ENCODE measurements at places on chromosomes 12 and 14.

- no peak overlapping the region for H3K4me3 ChIP-seq
- no peaks in the 10 kb centered on the region for H3K27me3 ChIP-seq
- no peaks in the 10 kb centered on the region for H3K4me1 ChIP-seq
- H3K36me3 ChIP-seq: no peaks in the 10 kb centered on the region
- no peak overlapping the region for H3K27ac ChIP-seq
- DNase-seq: no peak
Observed at GRCh38 chr12:99200711-99201384, 446.7 kb upstream of the GARIN6 start.

- no peak overlapping the region for H3K27ac ChIP-seq
- no peaks in the 10 kb centered on the region for H3K27me3 ChIP-seq
- peak; percentile 58 for DNase-seq
- H3K4me3 ChIP-seq: no peak overlapping the region
- H3K36me3 ChIP-seq: no peaks in the 10 kb centered on the region
Observed at GRCh38 chr12:59149995-59150642, 229.8 kb upstream of the LRIG3 start.

DNA sequence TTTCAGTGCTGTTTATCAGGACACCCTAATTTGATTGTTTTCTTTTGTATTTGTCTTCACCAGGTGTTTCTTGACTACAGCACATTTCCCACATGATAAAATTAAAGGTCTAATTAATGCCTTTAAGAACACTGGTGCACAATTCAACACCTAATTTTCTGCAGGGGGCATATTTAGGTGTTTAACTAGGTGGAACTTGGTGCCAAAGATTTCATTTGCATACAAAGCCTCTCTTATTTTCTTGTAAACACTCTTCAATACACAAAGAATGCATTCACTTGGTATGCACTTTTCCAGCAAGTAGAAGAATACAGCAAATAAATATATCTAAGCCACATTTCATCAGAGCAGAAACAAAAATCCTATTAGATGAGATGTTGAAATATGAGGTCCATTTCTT lies 646.2 kb upstream of the FOXG1 start:
- H3K4me1 ChIP-seq: no peaks in the 10 kb centered on the region
- no peak for DNase-seq
- H3K27ac ChIP-seq: no peak overlapping the region
- H3K4me3 ChIP-seq: no peak overlapping the region

- H3K4me3 ChIP-seq: no peak overlapping the region
- H3K36me3 ChIP-seq: peaks cover 6% of the 10 kb centered on the region
- no peak for DNase-seq
Observed at GRCh38 chr14:68968721-68969120, 10.4 kb downstream of the ACTN1 start.

DNA sequence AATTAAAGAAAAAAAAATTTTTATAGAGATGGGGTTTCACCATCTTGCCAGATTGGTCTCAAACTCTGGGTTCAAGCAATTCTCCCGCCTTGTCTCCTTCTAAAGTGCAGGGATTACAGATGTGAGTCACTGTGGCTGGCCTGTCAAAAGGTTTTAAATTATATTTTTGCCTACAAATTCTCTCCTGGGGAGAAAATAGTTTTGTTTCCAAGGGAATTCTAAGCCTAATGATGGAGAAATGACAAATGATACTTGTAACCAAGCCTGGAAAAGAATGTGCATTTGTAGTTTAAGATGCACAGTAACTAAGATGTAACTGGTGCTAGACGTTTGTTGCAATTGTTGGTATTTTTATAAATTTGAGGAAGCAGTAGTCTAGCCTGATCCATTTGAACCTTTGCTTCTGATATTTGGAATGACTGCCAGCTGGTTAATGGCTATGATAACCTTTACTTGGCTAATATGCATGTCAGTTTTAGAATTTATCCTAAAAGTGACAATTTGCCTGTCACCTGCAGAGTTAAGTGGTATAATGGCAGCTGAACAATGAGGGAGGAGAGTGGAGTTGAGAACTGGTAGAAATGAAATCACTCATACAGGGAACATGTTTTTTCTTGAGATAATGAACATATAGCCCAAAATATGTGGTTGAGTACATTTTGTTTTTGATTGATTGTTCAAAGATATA lies 148.0 kb downstream of the FUT8 start:
- no peak overlapping the region for H3K27ac ChIP-seq
- H3K27me3 ChIP-seq: no peaks in the 10 kb centered on the region
- H3K4me3 ChIP-seq: no peak overlapping the region
- no peaks in the 10 kb centered on the region for H3K36me3 ChIP-seq
- DNase-seq: no peak

DNA sequence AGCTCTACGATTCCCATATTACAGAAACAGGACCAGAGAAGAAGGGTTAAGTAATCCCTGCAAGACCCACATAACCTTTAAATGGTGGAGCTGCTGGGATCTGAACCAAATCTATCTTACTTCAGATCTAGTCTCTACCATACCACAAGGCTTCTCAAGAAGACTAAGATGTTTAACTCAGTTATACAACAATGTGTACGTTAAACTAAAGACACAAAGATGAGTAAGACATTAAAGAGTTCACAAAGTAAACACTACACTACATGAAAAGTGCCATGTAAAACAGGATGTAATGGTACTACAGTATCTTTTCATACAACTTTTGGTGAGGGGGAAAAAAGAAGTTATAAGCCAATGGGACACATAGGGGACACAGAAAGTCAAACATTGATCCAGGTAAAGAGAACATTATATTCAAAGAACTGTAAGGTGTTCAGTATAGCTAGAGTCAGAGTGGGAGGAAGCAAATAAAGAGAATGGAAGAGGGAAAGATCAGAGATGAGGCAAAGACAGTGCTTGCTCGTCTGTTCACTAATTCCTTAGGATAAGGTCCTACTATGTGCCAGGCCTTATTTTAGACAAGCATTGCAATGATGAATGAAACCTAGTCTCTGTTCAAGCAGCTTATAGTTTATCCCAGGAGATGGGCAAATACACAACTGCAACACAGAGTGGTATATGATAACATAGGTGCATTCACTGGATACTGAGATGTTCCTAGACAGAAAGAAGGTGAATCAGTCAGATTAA lies 7.7 kb downstream of the TMED10 start:
- no peaks in the 10 kb centered on the region for H3K36me3 ChIP-seq
- H3K4me3 ChIP-seq: no peak overlapping the region
- H3K27ac ChIP-seq: no peak overlapping the region
- H3K4me1 ChIP-seq: no peaks in the 10 kb centered on the region

DNA sequence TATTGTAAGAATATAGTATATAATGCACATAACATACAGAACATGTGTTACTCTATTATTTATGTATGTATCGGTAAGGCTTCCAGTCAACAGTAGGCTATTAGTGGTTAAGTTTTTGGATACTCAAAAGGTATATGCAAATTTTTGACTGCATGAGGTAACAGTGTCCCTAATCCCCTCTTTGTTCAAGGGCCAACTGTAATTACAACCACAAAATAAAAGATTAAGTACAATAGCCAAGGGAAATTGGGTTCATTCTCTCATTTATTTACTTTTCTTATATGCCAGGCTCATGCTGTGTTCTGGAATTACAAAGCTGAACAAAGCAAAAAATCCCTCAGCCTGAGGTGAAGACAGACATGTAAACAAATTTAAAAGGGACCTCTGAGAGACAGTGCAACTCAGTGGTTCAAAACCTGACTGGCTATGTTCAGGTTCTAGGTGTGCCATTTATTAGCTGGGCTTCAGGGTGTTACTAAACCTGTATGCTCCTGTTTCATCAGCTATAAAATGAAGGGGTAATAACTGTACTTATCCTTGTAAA lies 43.4 kb upstream of the TSPAN8 start:
- DNase-seq: no peak
- H3K27me3 ChIP-seq: no peaks in the 10 kb centered on the region

DNA sequence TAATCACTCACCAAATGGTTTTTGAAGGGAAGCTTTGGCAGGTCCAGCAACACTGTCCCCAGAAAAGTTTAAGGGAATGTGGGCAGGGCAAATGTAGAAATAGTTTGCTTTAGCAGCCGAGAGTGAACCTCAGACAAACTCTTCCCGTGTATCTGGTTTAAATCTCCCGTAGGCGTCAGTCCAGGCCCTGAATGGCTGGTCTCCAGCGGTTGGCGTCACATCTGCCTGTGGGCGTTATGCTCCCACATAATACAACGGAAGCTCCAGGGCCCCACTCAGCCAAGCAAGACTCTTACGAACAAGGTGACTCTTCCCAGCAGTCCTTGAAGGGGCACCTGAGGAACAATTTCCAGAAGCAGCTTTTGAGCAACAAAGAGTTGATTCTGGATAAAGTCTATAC lies 942 bp downstream of the ZC2HC1C start:
- no peaks in the 10 kb centered on the region for H3K27me3 ChIP-seq
- H3K4me1 ChIP-seq: no peaks in the 10 kb centered on the region
- no peak for DNase-seq
- no peaks in the 10 kb centered on the region for H3K36me3 ChIP-seq
- no peak overlapping the region for H3K27ac ChIP-seq

- H3K27me3 ChIP-seq: no peaks in the 10 kb centered on the region
- DNase-seq: peak; percentile 9
- H3K27ac ChIP-seq: no peak overlapping the region
- H3K4me3 ChIP-seq: no peak overlapping the region
- H3K36me3 ChIP-seq: no peaks in the 10 kb centered on the region
- no peaks in the 10 kb centered on the region for H3K4me1 ChIP-seq
Observed at GRCh38 chr12:126480451-126480850, 1415.2 kb downstream of the AACS start.

DNA sequence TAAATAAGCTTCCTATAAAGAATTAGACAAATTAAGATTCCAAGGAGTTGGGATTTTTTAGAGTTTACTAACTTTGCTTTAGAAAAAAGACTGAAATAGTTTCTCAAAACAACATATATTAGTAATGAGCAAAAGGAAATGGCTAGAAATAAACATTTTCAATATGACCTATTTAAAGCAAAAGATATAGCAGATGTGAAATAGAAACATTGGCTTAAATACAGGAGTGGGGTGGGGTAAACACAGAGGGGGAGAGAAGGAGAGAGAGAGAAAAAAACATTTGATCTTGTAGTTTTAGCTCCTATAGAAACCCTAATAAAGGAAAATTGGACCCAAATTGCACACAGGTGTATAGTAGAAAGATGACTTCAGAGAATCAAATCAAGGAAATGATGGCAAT lies 794.5 kb downstream of the MED13L start:
- no peak overlapping the region for H3K27ac ChIP-seq
- H3K27me3 ChIP-seq: no peaks in the 10 kb centered on the region
- DNase-seq: no peak
- no peaks in the 10 kb centered on the region for H3K36me3 ChIP-seq
- H3K4me3 ChIP-seq: no peak overlapping the region
- H3K4me1 ChIP-seq: no peaks in the 10 kb centered on the region

DNA sequence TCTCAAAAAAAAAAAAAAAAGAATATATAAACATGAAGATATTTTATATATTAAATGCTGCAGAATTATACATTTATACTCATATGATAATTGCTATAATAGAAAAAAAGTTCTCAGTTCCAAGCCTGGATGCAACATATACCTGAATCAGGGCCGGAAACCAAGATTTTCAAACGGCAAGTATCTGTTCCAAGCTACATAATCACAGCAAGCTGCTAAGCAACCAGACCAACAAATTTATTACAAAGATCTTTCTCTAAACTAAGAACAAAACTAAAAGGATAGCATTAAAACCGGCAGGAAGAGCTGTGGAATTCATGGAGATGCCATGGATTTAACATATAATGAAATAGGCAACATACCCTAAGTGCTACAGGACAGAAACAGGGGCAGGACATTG lies 7.1 kb downstream of the RACGAP1 start:
- DNase-seq: no peak
- H3K4me3 ChIP-seq: no peak overlapping the region
- no peak overlapping the region for H3K27ac ChIP-seq
- H3K36me3 ChIP-seq: no peaks in the 10 kb centered on the region
- no peaks in the 10 kb centered on the region for H3K27me3 ChIP-seq

DNA sequence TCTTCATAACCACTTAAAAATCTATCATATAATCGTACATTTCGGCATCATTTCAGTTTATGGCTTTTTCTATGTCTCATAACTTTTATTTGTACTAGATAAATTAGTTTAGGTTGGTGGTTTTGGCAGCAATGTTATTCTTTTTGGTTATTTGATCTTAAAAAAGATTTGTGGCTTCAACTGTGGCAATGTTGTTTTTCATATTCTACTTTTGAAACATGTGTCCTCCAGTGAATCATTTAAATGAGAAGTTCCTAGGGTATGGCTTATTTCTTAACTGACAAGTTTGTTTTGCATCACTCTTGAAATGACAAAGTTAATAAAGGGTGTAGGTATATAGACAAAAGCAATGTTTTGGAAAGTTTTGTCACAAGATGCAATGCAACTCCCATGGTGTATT lies 11.1 kb upstream of the KITLG start:
- no peaks in the 10 kb centered on the region for H3K27me3 ChIP-seq
- no peaks in the 10 kb centered on the region for H3K36me3 ChIP-seq
- H3K27ac ChIP-seq: no peak overlapping the region
- H3K4me3 ChIP-seq: no peak overlapping the region
- H3K4me1 ChIP-seq: no peaks in the 10 kb centered on the region

DNA sequence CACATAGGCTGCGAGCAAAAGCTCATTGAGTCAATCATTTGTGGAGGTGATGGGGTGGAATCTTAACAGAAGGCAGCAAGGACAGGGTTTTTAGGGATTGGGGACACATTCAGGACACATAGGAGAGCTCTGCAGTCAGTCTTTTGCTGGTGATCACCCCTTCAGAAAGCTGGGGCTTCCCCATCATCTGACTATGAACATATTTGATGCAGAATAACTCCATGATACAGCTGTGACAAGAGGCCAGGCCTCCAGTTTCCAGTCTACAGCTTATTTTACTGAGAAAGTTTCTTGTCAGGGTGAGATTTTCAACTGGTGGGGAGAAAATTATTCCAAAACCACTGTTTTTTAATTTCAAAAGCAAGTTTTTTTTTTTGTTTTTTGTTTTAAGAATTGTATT lies 134.2 kb downstream of the TMEM30B start:
- H3K36me3 ChIP-seq: no peaks in the 10 kb centered on the region
- no peak for DNase-seq
- no peak overlapping the region for H3K4me3 ChIP-seq

GRCh38 chr12:124881123-124881522 lies 17.5 kb upstream of the SCARB1 start:
- H3K4me1 ChIP-seq: peaks cover 6% of the 10 kb centered on the region
- DNase-seq: no peak
- no peaks in the 10 kb centered on the region for H3K27me3 ChIP-seq
- no peak overlapping the region for H3K4me3 ChIP-seq
